Placental pericyte (primary cell): ENCODE measurements at places on chromosomes 6 and 20. TPM values are rescaled to one million over a fixed set of nuclear protein-coding genes. Genes with fewer than 3 reads are reported as not detected.

Gene ANKEF1
- 0.66 and 0.72 TPM in 2 replicates for total RNA-seq

Gene PREX1
- 3.3 and 30.4 TPM in 2 replicates for total RNA-seq

Gene VGLL2
- total RNA-seq: not detected in 2 replicates

Gene TGM2
- total RNA-seq: 1,446 and 1,516 TPM in 2 replicates

Gene SLC16A10
- 0.22 and 0.43 TPM in 2 replicates for total RNA-seq

Gene MDFI
- 0.14 and 0.22 TPM in 2 replicates for total RNA-seq

Gene SRSF12
- under 0.01 TPM in 1 of 2 replicates, not detected in the other for total RNA-seq

Gene SLC2A4RG
- 27.6 and 54.1 TPM in 2 replicates for total RNA-seq

Gene SLC17A3
- not detected in 2 replicates for total RNA-seq

Gene ZNF831
- not detected in 2 replicates for total RNA-seq

Gene SLC22A2
- not detected in 2 replicates for total RNA-seq

Gene SPATS1
- total RNA-seq: 0.14 TPM in 1 of 2 replicates, not detected in the other

Gene OR2B6
- total RNA-seq: not detected in 2 replicates

Gene SAMHD1
- total RNA-seq: 27.1 and 39.5 TPM in 2 replicates

Gene COL19A1
- total RNA-seq: under 0.01 and 1.9 TPM in 2 replicates
